ENCODE measurements at places on chromosomes 6 and 20.

DNA sequence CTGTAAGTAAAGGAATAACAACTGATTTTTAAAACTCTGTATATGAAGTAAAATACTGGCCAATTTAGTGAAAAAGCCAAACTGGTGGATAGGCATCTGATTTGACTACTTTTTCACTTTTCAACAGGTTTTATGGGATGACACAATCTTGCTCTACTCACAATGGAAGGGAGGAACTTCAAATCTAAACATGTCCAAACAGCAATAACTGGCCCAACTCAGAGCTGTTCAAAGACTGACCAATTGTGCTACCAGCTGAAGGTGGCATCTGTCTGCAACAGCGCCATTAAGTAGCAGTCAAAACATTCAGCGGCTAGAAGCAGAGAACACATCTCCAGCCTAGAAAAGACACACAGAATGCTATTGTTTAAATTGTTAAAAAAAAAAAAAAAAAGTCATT lies 44.6 kb downstream of the SESN1 start:
- DNase-seq, result no peak

DNA sequence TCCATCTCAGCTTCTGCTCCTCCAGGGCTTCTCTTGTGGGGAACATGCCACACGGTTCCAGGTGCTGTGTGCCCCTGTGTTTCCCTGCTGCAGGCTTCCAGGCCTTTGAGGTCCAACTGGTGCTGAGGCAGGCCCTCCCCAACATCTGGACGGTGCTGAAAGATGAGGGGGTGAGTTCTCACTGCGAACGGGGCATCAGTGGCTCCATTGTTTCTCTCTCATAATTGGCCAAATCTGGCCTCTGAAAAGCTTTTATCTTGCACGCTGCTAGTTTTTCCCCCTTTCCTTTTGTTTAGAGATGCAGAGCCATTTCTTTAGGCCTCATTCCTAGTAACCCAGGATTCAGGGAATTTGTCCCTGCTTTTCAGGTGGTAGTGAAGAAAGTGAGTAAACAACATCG lies 8.6 kb downstream of the PNLDC1 start:
- no peak for DNase-seq

DNA sequence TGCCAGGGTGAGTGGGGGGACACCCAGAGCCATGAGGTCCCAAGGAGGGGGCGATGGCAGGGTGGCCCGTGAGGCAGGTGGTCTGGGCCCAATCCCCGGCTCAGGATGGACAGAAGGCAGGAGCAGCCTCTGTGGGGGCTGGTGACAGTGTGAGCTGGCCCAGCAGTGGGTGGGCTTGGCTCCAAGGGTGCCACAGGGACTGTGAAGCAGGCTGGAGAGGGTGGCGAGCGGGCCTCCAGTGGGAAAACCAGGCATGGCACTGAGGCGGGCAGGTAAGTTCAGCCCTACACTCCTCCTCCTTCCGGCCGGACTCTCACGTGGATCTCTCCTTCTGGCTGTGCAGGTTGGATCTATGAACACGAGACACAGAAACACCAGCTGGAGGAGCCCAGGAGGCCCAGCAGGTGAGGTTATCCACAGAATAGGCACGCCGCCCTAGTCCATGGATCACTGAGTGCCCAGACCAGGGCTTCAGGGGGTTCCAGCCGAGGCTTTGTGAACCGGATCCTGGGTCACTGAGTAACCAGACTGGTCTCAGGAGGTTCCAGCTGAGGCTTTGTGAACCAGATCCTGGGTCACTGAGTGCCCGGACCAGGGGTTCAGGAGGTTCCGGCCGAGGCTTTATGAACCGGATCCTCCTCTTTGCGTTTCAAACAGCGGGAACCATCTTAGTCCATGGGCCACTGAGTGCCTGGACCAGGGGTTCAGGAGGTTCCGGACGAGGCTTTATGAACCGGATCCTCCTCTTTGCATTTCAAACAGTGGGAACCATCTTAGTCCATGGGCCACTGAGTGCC lies 76.4 kb upstream of the BHLHE23 start:
- DNase-seq, result no peak

- DNase-seq, result no peak
These were observed 244.3 kb downstream of the NFATC2 start for GRCh38 chr20:51298141-51298749.

DNA sequence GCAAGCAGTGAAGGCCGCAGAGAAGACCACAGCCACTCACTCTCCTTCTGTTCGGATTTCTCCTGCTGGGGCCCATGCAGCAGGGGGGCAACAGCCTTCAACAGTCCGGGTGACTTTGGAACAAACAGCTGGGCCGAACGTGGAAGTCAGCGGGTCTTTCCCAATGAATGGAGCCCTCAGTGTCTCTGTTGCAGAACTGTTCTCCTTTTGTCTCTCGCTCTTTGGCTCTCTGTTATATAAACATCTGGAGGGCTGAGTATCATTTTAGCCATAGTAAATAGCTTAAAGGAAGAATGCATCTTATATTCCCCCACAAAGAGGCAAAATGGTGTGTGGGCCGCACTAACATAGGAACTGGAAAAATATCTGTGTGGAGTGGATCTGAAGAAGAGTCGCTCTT lies 136.7 kb upstream of the RALGAPA2 start:
- no peak for DNase-seq

GRCh38 chr20:50353289-50353961 lies 156.8 kb upstream of the PTPN1 start:
- DNase-seq, result no peak

- no peak for DNase-seq
These were observed 18.7 kb downstream of the RAB5IF start for GRCh38 chr20:36624068-36624943.

DNA sequence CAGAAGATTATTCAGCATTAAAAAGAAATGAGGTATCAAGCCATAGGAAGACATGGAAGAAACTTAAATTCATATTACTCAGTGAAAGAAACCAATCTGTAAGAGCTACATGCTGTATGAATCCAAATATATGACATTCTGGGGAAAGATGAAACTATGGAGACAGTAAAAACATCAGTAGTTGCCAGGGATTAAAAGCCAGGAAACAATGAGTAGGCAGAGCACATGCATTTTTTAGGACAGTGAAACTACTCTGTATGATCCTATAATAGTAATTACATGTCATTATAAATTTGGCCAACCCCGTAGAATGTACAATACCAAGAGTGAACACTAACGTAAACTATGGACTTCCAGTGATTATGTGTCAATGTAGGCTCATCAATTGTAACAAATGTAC lies 92.8 kb upstream of the RNF217 start:
- no peak for DNase-seq

DNA sequence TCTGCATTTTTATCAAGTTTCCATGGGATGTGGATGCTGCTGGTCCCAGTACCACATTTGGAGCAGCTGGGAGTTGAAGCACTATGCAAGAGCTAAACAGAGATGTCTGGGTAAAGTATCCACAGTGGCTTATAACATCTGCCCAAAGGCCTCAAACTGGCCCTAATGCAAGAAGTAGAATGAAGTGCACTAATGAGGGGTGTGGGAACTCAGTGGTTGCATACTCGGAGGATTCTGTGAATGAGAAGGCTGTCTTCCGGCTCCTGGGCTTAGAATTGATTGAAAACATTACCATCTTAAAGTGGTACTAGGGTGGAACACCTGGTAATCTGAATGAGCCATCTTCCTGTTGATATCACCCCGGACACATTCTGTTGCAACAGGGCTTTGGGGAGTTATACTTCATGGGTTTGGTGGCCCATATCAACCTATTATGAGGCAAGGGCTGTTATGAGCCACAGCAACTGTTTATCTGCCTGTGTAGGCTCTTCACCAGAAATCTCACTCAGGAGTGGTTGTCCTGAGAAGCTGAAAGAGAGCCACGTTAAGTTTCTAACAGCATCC lies 54.7 kb upstream of the SNRPB2 start:
- no peak for DNase-seq

DNA sequence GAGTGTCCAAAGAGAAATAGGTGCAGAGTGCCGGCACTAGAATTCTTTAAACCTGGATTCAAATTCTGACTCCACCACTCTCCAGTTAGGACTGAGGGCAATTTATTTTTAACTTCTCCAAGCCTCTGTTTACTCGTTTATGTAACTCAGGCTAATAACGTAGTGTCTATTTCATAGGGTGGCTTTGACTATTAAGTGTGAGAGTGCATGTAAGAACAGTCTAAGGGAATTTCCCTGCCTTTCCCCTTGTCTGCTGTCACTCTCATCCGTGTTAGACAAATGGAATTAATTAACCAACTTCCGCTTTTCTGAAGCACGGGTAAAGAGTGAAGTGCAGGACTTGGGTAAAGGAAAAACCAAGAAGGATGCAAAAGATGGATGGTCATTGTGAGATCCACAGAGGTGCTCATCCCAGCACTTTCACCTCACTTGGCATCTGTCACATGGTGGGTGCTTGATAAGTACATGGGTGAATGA lies 4.1 kb upstream of the ZKSCAN8 start:
- no peak for DNase-seq

Measured in stimulated activated CD4-positive, alpha-beta T cell treated with anti-CD3 and anti-CD28 coated beads, Interleukin-1b, Interleukin-23, amount 100 ng/mL, for 24 hours (primary cell).